ENCODE measurements at places on chromosomes 6 and 20.

GRCh38 chr6:85065831-85066230 lies 301.4 kb upstream of the TBX18 start:
- DNase-seq: no peak

GRCh38 chr20:17657079-17657825 lies 24.8 kb downstream of the RRBP1 start:
- no peak for DNase-seq

DNA sequence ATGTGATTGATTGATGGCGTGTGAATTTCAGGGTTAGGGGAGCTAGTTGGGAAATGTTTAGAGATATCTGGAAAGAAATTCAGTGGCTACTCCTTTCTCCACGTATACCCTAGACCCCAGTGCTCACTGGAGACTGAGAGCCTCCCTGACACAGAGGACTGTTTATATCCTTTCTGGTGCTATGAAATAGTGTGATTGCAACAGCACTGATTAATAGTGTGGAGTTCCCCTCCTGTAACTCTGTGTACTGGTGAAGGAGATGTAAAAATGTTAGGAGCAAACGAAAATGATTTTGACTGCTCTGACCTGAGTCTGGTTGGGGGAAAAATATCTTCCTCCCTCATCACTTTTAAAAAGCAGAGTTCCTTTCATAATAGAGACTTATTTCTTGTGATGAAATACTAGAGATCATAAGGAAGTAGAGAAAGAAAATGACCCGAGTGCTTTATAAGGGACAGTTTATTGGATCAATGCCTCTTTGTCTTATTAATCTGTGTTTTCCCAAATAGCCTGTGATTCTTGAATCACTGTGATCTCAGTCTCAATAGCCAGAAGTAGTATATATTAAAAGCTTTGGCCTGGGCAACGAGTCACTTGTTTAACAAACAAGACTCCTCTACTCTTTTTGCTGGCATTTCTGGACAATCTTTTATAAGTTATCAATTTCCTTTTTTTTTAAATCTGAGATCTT lies 92.3 kb downstream of the RNF182 start:
- no peak for DNase-seq

GRCh38 chr6:21885532-21886114 lies 292.1 kb downstream of the SOX4 start:
- DNase-seq: no peak

DNA sequence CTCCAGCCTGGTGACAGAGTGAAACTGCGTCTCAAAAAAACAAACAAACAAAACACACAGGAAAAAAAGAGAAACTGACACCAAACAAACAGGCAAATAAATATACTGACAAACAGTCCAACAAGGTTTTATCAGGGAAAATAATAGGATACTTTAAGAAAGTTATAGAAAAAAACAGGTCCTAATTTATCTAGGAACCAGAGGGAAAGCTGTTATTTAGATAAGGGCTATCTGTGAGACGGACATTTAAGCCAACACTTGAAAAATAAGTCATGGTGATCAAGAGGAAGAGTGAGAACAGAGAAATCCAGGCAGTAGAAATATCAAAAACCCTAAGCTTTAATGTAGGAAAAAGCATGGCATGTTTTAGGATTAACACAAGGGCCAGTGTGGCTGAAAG lies 68.9 kb downstream of the FAM217A start:
- DNase-seq: no peak

DNA sequence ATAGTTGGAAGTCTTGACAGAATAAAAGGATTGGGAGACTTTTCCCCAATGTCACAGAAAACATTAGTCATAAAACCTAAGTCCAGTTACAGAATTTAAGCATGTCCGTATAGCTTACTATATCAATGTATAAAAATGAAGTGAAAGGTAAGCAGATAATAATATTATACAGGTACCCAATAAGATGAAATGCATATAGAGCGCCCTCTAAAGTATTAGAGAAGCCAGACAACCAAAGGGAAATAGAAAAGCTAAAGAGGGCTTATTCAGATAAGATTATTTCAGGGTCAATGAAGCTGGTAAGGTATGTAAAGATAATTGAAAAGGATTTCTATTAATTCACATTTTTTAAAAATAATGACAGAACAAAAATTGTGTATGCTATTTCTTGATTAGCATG lies 947.7 kb upstream of the MAP3K7 start:
- DNase-seq: no peak

- no peak for DNase-seq
Measured at GRCh38 chr6:118750143-118750542, 98.8 kb upstream of the CEP85L start.

DNA sequence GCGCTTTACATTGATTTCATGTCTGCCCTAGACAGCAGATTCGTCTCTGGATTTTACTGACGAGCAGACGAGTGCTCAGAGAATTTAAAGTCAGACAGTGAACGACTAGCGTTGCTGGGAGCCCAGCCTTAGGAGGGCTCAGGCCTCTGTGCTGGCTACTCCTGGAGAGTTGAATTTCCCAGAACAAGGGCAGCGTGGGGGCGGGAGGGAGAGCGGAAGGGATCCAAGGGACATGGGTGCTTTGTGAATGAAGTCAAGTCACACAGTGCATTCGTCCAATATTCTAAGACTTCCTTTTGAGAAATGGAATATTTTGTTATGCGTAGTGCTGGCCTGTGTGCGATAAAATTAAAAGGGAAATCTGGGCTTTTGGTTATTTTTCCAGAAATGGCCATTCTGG lies 126.5 kb downstream of the MYLK4 start:
- DNase-seq: no peak

DNA sequence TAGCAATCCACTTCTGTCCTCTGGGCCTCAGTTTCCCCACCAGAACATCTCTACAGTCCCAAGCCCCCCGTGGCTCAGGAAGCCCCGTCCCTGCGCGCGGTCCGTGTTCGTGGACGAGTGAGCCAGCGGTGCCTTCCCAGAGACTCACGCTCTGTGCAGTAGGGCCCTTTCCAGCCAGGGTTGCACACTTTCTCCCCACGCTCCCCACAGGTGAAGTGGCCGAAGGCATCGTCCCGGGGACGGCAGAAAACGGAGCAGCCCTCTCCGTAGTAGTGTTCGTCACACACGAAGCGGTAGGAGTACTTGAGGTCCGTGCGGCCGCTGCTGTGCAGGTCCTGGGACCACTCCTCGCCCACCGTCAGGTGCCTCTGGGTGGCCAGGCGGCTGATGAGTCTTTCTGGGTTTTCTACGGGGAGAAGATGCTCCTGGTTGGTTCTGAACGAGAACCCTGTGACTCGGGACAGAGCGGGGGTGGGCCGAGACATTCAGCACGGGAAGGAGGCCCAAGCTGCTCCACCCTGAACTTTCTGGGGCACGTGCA lies 2.7 kb downstream of the DLL1 start:
- DNase-seq: no peak

Data from stimulated activated CD8-positive, alpha-beta memory T cell treated with anti-CD3 and anti-CD28 coated beads, Interleukin-7, amount 100 ng/mL, for 4 hours (primary cell).